GM12864 (cell line): ENCODE measurements at places on chromosomes 1 and 21.

GRCh38 chr21:37848721-37849490, 67.4 kb downstream of the KCNJ6 start:
- DNase-seq = no peak

DNA sequence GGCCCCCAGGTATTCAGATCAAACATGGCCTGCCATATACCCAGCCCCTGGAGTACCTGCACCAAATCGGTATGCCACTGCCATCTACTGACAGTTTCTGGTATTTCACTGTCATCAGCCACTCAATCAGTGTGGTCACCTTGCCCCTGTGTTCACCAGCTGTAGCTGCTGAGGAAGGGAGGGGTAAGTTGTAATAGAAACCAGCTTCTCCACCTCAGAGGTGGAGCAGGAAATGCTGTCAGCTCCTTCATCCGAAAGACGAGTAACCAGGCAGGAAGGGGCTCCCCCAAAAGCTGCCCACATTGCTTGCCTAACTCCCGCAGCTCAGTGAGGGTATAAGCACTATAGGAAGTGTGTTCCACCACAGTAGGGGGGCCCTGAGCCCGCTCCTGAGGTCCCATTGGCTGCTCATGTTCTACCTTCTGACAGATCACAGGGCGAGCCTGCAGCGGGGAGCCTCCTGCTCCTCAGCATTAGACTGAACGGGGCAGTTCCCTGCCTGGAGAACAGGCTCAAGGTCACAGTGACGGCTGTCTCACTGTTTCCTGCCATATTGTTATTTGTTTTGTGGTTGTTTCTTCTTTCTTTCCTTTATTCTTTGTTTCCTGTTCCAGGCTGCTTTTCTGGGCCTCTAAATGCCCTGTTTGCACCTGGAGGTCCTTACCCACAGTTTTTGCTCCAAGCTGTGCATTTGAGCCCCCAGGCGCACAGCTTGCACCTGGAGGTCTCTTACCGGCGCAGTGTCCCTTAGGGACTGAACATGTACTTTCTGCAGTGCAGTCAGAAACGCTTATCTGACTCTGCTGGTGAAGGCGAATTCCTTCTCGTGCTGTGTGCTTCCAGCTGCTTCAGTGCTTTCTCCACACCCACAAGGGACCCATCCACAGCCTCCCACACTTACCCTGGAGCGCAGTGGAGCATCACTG, 1638.3 kb downstream of the MRPL39 start:
- DNase-seq = peak; percentile 10

- DNase-seq = no peak
Measured at GRCh38 chr1:86753700-86754099, 49.3 kb downstream of the SH3GLB1 start.

- DNase-seq = no peak
Measured at GRCh38 chr1:46211051-46211450, 7.9 kb downstream of the LURAP1 start.

GRCh38 chr1:204456826-204457442, 37.7 kb downstream of the PIK3C2B start:
- DNase-seq = no peak

DNA sequence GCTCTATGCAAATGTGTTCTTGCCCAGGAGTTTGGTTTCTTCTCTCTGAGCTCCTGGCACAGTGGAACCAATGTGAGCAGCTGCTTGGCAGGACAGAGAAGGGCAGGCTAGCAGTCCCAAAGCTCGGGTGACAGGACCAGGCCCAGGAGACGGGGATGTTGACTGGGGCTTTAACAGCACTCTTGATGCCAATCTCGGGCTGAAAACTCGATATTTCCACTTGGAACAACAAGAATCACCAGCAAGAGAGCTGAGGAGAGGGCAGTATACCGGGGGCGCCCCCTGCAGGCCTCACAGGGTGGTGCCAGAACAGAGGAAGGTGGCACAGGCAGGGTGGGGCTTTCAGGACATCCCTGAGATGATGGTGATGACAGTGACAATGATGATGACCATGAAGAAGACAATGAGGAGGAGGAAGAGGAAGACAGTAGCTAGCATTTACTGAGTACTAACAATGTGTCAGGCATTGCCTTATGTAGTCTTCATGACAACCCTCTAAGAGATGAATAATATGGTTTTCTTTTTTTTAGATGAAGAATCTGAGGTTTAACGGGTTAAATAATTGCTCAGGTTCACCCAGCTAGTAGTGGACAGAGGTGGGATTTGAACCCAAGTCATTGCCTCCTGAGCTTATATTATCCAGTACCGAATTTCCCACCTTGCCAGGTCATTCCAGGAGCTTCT, 2.7 kb upstream of the KCNJ9 start:
- no peak for DNase-seq

GRCh38 chr1:26358411-26359384, 4.8 kb upstream of the CRYBG2 start:
- DNase-seq = no peak

DNA sequence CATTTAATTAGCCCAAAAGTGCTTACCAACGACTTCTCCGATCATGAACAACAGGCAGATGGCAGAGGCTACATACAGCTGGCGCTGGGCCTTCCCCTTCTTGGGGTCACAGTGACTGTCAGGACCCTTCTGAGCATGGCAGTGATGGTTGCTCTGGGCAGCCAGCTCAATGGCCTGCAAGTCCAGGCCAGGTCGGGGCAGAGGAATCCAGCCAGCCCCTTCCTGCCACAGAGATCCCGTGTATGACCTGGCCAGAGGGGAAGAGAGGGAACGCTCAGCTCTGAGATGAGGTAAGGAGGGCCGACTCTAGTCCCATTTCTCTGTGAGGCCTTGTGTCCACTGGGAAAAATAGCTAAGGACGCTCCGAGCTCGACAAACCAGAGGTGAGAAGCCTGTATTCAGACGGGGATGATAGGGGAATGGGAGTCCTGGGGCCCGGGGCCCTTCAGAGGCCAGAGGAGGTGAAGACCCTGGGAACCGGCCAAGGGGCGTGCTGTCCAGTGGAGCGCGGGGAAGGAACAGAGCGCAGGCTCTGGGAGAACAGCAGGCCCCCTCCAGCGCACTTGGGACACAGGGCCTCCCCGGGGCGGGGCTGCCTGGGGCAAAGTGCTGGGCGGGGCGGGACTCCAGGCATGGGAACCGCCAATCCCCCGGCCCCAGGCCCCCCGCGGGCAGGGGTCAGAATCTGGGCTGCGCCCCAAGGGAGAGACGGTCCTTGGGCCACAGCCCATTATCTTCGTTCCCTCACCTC, 772 bp downstream of the SLC30A2 start:
- DNase-seq = no peak

GRCh38 chr1:51506537-51506936, 12.5 kb downstream of the EPS15 start:
- DNase-seq = peak; percentile 74

- no peak for DNase-seq
Measured at GRCh38 chr1:170009551-170009950, 64.9 kb downstream of the KIFAP3 start.

DNA sequence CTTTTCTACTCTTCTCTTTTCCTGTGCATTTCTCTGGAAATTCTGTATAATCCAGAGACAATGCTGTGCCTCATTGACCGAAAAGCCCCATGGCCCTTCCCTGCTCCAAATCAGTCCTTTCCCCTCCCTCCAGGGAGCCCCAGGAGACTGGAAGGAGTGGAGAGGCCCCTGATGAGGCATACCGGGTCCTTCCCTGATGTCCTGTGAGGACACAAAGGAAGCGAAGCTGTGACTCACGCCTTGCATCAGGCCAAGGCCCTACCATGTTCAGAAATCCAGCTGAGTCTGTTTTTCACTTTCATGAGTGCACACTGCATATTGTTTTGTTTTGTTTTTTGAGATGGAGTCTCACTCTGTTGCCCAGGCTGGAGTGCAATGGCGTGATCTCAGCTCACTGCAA, 38.7 kb upstream of the BECN2 start:
- no peak for DNase-seq

DNA sequence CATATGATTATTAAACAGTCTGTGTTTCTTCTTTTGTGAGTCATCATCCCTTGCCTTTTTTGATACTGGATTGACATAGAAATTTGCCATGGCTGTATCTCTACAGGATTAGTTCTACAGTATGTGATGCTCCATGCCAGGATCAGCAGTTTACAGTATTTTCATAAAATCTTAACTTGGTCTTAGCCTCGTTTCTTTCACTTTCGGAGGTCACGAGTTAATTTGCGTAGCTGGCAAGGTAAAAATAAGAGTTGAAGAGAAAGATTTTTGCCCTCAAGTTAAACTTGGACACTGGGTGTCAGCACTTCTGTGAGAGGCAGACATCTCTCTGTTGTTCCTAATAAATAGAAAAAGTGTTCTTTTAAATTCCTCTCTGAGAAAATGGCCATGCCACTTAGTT, 79.1 kb downstream of the CACNA1E start:
- DNase-seq = no peak

GRCh38 chr1:231806623-231807495, 180.3 kb downstream of the DISC1 start:
- DNase-seq = no peak

GRCh38 chr1:8090241-8090702, 64.2 kb upstream of the ERRFI1 start:
- no peak for DNase-seq

GRCh38 chr1:100834777-100835660, 59.6 kb downstream of the EXTL2 start:
- peak; percentile 13 for DNase-seq

DNA sequence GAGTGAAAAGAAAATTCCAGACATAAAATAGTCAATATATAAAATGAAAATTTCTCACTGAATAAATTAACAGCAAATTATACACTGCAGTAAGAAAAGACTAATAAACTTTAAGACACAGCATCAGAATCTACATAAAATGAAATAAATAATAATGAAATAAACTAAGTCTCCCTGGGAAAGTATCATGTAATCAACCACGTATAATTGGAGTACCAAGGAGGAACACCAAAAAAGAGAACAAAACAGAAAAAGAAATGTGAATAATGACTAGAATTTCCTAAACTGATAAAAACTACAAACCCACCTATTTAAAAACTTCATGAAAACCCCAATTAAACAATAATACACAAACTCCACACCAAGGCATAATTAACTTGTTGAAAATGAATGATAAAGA, 43.6 kb downstream of the SASS6 start:
- DNase-seq = no peak

DNA sequence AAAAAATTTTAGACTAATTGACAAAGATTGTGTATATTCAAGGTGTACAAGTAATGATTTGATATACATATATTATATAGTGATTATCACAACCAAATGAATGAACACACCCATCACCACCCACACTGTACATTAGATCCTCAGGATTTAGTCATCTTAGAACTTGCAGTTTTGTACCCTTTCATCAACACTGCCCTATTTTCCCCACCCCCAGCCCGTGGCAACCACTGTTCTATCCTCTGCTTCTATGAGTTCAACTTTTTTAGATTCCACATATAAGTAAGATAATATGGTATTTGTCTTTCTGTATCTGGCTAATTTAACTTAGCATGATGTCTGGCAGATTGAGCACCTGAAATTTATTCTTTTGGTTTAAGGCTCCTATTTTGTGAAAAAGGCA, 173.6 kb downstream of the IER5 start:
- DNase-seq = no peak

GRCh38 chr1:61907102-61907501, 164.8 kb downstream of the PATJ start:
- DNase-seq = no peak

DNA sequence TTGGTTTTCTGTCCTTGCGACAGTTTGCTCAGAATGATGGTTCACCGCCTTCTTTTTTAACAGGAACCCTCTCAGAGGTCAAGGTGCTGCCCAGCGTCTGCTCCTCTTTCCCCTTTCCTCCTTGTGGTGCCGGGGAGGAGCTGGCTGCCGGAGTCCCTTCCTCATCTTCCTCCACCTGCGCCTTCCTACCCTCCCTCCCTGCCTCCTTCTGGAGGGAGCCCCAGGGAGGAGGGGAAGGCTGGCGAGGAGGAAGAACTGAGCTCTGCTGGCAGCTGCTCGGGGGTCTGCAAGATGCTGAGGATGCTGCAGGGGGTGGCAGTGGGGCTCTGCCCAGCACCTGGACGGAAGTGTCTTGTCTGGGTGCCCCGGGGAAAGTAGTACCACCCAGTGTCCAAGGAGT, 31.2 kb downstream of the BACE2 start:
- DNase-seq = no peak

GRCh38 chr1:117662667-117663066, 56.8 kb downstream of the TENT5C start:
- DNase-seq = no peak

DNA sequence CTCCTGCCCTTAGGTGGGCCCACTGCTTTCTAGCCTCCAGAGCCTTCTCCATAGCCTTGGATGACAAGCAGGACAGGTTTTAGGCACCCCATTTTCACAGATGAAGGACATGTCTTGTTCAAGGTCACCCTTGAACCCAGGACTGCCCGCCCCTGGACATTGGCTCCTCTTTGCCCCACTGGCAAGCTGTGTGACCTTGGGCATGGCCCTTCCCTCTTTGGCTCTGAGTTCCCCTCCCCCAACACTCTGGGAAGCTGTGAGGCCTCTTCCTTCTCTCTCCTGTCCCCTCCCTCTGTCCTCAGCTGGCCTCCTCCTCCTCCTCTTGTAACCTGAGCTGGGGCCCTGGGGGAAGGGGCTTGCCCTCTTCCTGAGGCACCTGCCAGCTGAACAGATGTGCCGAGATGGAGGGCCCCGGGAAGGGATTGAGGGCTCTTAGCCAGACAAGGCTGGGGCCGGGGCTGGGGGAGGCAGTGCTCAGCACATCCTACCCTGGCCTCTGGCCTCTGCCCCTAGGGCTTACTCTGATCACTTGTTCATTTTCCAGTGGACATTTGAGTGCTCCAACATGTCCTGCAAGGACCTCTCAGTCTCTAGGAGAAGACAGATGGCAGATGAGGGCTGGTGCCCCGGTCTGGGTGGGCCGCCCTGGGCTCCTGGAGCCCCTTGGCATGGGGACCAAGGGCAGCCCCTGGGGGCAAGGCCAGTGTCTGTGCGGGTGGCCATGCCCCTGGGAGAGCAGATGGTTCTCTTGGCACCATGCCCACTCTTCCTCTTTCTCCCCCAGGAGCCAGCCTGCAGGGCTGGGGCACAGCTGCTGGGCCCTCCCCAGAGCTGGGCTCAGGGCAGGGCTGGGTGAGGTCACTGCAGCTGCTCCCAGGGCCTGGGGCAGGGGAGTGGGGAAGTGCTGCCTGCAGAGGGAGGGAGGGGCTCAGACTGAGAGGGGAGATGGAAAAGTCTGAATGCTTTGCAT, 10.7 kb downstream of the FOXO6 start:
- no peak for DNase-seq

GRCh38 chr1:35442734-35443133, 114.5 kb downstream of the KIAA0319L start:
- DNase-seq = no peak

- no peak for DNase-seq
Measured at GRCh38 chr1:55213151-55213884, 1.8 kb downstream of the USP24 start.

DNA sequence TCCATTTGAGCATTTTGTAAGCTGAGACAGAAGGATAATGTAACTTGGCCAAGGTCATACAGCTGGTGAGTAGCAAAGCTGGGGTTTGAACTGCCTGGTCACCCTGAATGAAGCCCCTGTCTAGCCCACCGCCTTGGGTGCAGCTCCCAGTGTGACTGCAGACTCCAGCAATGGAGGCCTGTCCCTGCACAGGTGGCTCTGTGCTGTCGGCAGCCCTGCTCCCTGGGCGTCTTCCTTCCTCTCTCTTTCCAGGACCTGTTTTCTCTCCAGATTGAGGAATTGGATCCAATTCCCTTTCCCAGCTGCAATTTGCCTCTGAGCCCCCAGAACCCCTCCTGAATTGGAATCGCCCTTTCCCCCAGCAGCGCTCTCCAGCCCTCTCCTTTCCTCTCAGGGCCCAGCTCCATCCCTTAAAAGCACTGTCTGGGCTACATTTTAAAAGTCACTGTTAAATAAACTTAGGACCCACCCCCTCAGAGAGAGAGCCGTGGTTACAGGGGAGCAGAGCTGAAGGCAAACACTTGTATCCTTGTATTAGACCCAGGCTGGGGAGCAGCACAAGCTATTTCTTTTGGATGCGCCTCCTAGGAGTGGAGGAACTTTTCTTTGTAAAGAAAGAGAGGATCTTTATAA, 161.4 kb upstream of the LMO4 start:
- no peak for DNase-seq
